T-helper 2 cell (primary cell): ENCODE measurements at places on chromosomes 4 and X.

GRCh38 chr4:48986654-48987164 lies 634 bp downstream of the CWH43 start:
- DNase-seq: no peak

DNA sequence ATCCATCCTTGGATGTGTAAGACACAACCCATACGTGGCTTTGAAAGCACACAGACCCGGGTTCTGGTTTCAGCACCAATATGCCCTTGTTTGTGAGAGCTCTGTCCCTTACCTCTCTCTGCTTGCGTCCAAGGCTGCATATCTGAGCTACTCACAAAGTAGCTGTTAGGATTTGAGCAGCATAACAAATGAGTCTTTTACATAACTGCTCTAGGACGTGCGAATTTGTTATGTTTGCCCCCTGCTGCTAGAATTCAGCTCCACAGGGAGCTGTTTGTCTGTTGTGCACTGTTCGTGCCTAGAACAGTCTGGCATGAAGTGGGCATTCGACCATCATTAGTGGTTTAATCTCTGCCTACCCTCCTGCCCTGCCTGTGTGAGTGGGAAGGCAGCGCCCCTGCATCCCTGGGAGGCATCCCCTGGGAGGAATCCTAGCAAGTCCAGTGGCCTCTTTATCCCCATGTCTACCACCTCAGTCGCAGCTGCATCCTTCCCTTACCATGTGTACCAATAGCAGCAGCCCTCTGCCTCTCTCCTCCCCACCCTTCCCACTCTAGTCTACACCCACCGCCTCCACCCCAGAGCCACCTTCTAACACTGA lies 42.1 kb downstream of the SLC2A9 start:
- DNase-seq: no peak

DNA sequence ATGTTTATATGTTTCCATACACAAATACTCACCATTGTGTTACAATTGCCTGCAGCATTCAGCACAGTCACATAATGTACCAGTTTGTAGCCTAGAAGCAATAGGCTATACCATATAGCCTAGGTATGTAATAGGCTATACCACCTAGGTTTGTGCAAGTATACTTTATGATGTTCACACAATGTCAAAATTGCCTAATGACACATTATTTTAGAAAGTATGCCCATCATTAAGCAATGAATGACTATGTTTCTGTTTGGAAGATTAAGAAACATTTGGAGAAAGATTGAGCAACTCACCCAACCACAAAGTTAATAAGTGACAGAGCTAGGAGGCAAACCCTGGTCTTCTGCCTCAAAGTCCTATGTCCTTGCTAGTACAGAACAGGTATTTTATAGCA lies 96.8 kb upstream of the GRIA3 start:
- DNase-seq: no peak

DNA sequence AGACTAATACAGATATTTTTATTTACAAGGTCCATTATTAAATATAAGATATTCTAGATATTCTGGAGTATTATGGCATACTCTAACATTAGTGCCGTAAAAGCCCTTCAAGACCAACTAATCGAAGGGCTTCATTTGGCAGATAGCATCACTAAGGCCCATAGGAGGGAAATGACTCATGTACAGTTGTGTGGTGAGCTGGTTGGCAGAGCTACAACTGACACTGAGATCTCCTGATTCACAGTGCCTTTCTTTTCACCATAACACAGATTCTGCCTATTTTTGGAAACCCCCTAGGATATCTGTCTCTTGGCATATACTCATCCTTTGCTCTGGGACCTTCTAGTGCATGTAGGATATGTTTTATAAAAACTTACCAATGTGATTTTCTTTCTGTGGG lies 201.7 kb upstream of the AFF2 start:
- DNase-seq: peak; percentile 81

- DNase-seq: peak; percentile 20
Measured at GRCh38 chr4:602559-602942, 22.8 kb upstream of the PDE6B start.

GRCh38 chr4:61866378-61867030 lies 666.4 kb downstream of the ADGRL3 start:
- DNase-seq: no peak

DNA sequence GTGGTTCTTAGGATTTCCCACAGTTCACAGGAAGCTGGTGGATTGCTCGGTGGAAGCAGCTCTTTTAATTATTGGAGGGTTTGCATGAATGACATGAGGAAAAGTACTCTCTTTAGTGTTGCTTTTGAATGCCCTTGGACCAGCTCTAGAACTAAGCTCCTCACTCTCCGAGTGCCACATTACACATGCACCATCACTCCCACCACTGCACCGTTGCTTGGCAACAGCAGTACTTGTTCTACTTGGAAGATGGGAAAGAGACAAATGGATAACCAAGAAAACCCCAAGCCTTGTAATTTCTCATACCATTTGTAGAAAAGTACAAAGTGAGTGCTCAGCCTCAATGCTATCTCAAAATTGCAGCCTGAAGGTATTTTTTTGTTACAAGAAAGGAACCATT lies 620.2 kb upstream of the BOD1L1 start:
- no peak for DNase-seq

DNA sequence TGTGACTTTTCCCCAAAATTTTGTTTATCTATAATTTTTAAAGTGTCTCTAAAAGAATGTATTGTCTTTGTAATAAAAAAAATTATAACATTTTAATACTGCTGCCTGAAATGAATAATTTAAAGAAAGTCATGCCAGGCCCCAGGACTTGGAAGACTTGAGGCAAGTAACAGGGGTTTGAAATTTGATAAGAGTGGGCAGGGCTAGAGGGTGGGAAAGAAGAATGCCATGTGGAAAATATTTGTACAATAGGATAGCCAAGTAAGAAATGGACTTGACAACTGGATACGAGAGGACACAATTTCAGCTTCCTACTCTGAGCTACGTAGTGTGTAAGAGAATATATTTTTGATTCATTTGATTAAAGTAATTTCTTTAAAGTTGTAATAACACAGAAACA lies 36.9 kb upstream of the ANKRD50 start:
- DNase-seq: no peak

GRCh38 chrX:7891928-7892327 lies 35.3 kb downstream of the PNPLA4 start:
- DNase-seq: no peak

- no peak for DNase-seq
Measured at GRCh38 chrX:120485315-120485637, 16.2 kb upstream of the LAMP2 start.

- no peak for DNase-seq
Measured at GRCh38 chr4:150411520-150411919, 170.4 kb upstream of the MAB21L2 start.

GRCh38 chr4:80576796-80577195 lies 241.3 kb downstream of the CFAP299 start:
- no peak for DNase-seq
